ENCODE measurements at places on chromosomes 1 and 21. TPM values are rescaled to one million over a fixed set of nuclear protein-coding genes. Genes with fewer than 3 reads are reported as not detected.

DNA sequence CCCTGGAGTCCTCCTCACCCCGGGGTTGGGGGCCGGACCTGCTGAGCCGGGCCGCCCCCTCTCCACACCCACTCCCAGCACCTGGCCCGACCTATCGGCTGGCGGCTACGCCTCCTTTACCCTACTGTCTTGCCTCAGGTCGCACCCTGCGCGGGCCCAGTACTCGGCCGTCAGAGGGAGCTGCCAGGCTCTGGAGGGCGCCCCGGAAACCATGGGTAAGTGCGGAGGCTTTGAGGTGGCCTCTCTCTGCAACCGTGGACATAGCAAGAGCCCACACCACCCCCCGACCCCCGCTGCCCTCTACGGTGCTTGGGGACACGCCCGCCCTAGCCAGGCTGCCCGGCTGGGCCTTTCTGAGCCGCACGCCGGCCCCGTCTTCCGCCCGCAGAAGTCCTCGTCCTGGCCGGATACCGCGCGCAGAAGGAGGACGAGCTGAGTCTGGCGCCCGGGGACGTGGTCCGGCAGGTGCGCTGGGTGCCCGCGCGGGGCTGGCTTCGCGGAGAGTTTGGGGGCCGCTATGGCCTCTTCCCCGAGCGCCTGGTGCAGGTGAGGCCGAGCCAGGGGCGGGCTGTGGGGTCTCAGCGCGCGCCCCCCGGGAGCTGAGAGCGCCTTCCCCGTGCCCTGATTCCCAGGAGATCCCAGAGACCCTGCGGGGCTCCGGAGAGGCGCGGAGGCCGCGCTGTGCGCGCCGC, at the start of gene SH3D21:
SH3D21 (plus strand) TSS at position 159 of the 692 bp plus-strand sequence; CDS start at position 212, 53 bp downstream.
- no peaks in the 10 kb centered on the region for H3K27me3 ChIP-seq
- H3K27ac ChIP-seq: peak within 1 kb of the TSS; percentile 72
- H3K4me1 ChIP-seq: no peaks in the 10 kb centered on the region
- H3K36me3 ChIP-seq: peaks cover 3% of the 10 kb centered on the region
- DNase-seq: peak; percentile 33
- H3K4me3 ChIP-seq: peak within 1 kb of the TSS; percentile 71

DNA sequence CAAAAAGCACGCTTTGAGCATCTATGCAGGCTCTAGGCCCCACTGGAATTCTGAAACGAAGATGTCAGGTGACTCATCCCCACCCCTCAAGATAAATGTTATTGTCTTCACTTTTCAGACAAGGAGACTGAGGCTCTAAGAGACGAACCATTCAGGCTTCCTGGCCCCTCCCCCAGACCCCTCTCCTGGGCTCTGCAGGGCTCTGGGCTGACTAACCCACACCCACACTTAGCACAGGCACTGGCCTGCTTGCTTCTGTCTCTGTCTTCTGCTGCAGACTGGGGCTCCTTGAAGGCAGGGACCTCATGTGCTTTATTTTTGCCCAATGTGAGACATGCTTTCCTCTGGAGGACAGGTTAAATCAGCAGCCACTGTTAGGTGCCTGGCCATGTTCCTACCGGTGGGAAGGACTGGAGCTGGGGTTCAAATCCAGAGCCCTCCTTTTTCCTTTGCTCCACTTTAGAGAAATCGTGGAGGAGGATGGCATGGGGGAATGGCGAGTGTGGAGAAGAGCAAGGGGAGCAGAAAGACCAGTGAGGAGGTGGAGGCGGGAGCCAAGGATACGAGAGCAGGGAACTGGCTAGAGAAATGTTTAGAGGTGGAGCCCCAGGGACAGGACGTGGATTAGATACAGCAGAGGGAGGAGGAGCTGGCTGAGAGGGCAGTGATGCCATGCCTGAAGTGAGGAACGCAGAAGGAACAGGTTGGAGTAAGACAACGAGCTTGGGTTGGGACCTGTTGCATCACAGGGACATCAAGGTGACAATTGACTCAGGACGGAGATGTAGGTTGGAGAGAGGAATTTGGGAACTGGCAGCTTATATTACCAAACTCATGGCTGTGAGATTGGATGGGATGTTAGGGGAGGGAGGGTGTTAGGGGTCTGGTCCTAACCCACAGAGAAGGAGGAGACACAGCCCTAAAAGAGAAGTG, 1.7 kb downstream of the TMEM125 start:
- H3K36me3 ChIP-seq: no peaks in the 10 kb centered on the region
- no peak for DNase-seq
- no peak overlapping the region for H3K27ac ChIP-seq
- no peak overlapping the region for H3K4me3 ChIP-seq
- no peaks in the 10 kb centered on the region for H3K27me3 ChIP-seq

DNA sequence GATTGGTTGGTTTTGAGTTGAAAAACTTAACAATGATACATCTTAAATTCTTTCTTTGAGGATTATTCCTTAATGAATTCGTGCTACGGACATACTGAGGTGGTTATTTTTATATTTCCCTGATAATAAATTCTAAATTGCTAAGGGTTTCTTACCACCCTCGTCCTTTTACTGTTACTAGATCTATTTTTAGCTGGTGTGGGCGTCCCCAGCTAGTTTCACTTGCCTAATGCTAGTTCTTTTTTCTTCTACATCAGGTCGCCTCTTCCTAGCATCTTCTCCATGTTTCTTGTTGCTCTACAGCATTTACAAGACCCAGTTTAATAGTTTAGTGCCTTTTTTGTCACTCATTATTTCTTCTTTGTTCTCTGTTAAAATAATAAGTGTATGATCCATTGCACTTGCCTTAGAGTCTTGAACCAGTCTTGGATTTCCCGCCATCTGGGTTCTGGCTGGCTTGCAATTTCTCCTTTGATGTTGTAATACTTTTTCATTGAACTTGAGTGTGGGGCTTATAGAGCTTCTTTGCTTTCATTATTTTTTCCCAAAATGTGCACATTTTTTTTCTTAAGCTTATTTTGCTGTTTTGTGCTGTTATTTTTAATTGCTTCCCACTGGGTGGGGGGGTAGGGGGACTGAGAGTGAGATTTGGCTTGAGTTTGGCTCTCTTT, 677 bp upstream of the HSD11B1 start:
- no peak for DNase-seq
- no peak overlapping the region for H3K27ac ChIP-seq
- H3K4me1 ChIP-seq: peaks cover 3% of the 10 kb centered on the region

GRCh38 chr1:67162954-67163353, 3.3 kb upstream of the IL23R start:
- H3K4me1 ChIP-seq: no peaks in the 10 kb centered on the region
- H3K4me3 ChIP-seq: no peak overlapping the region
- H3K27ac ChIP-seq: no peak overlapping the region
- H3K27me3 ChIP-seq: no peaks in the 10 kb centered on the region

GRCh38 chr1:192786576-192786975, 22.3 kb upstream of the RGS2 start:
- H3K27ac ChIP-seq: no peak overlapping the region
- H3K4me1 ChIP-seq: no peaks in the 10 kb centered on the region
- no peaks in the 10 kb centered on the region for H3K36me3 ChIP-seq
- no peaks in the 10 kb centered on the region for H3K27me3 ChIP-seq
- DNase-seq: no peak
- no peak overlapping the region for H3K4me3 ChIP-seq

- H3K4me3 ChIP-seq: no peak overlapping the region
- DNase-seq: no peak
- no peak overlapping the region for H3K27ac ChIP-seq
- no peaks in the 10 kb centered on the region for H3K36me3 ChIP-seq
- H3K27me3 ChIP-seq: no peaks in the 10 kb centered on the region
- no peaks in the 10 kb centered on the region for H3K4me1 ChIP-seq
Observed at GRCh38 chr1:218353656-218354055, 8.5 kb downstream of the TGFB2 start.

- no peaks in the 10 kb centered on the region for H3K27me3 ChIP-seq
- H3K4me3 ChIP-seq: no peak overlapping the region
- DNase-seq: no peak
- H3K27ac ChIP-seq: no peak overlapping the region
- H3K4me1 ChIP-seq: peaks cover 37% of the 10 kb centered on the region
Observed at GRCh38 chr1:151368393-151369301, 3.9 kb downstream of the SELENBP1 start.

Gene CD48
- total RNA-seq: 2.4 TPM

Gene PRELP
- 125 TPM for total RNA-seq

Gene GPR153
- total RNA-seq: 11.8 TPM

Gene EXO1
- total RNA-seq: not detected

Gene KPRP
- not detected for total RNA-seq

All from tibial nerve (tissue), 4 donors.